ENCODE measurements at places on chromosomes 11 and 22.

DNA sequence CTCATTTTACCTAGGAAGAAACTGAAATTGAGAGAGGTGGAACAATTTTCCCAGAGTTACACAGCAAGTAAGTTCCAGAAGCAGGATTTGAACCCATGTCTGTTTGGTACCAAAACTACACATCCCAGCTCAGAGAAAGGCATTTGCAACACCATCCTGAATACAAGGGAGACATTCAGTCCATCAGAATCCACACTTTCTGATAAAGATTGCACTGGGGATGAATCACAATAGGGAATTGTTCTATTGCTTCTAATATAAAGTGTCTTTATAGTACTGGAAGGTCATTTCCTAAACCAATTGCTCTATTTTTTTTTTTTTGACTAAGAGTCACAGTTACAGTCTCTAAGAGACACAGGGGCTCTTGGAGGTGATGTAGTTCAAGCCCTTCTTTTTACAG lies 208.1 kb upstream of the CADM1 start:
- DNase-seq: no peak

- DNase-seq: no peak
These were observed 304.2 kb downstream of the DYNC2H1 start for GRCh38 chr11:103413266-103413888.

- no peak for DNase-seq
These were observed 1.4 kb upstream of the C22orf39 start for GRCh38 chr22:19448739-19449421.

- DNase-seq: no peak
These were observed 36.3 kb downstream of the CSNK2A3 start for GRCh38 chr11:11316651-11317230.

GRCh38 chr22:45047260-45047659 lies 37.5 kb upstream of the PHF21B start:
- no peak for DNase-seq
